ENCODE measurements at places on chromosomes 5 and 9. TPM values are rescaled to one million over a fixed set of nuclear protein-coding genes. Genes with fewer than 3 reads are reported as not detected.
A peak's percentile ranks its signal among the peaks of the same experiment; 100 is the strongest.

DNA sequence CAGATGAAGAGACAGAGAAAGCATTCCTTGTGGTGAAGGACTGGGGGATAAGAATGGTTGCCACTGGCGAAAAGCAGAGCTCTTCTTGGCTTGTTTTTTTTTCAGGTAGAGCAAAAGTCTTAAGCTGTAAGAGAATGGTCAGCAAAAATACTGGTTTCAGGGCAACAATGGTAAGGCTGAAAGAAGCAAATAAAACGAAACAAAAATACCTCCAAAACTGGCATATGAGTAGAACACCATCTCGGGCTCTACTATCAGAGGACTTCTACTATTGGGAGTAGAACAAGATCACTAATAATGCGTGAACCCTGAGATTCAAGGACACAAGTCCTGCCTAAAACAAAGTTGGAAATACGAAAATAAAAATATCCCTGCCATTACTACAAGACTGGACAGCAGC lies 1823.2 kb upstream of the CDH6 start:
- no peak for DNase-seq

DNA sequence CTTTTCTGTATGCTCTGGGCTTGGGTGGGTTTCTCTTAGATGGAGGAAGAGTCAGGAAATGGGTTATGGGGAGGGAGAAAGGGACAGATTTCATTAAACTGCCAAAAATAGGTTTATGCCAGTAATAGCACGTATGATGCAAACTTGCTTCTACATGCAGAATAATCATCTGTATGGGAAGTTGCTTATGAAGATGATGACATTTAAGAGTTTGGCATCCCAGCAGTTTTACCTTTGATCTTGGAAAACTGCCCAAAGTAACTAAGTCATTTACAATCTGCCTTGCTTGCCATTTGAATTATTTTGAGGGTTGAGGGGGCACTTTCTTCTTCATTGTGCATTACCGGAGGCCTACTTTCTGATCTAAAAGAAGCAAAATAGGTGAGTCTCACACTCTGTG lies 282.9 kb upstream of the ANKRD55 start:
- no peak for DNase-seq

- no peak for DNase-seq
These were observed 73.6 kb downstream of the ZSWIM6 start for GRCh38 chr5:61405511-61406295.

DNA sequence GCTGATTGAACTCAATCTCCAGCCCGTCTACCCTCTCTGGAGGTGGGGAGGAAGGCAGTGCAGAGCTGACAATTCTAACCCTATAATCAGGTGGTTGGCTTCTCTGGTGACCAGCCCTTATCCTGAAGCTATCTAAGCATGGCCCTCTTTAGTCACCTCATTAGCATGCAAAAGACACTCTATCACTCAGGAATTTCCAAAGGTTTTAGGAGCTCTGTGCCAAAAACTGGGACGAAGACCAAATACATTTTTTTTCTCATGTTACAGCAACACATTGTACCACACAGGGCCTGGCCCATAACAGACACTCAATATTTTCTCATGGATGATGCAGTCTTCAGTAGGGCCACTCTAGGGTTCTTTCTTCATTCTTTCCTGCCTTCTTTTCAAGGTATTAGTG lies 118.8 kb upstream of the VLDLR start:
- DNase-seq = no peak

- no peak for DNase-seq
These were observed 117.6 kb downstream of the FAM170A start for GRCh38 chr5:119746984-119747383.

DNA sequence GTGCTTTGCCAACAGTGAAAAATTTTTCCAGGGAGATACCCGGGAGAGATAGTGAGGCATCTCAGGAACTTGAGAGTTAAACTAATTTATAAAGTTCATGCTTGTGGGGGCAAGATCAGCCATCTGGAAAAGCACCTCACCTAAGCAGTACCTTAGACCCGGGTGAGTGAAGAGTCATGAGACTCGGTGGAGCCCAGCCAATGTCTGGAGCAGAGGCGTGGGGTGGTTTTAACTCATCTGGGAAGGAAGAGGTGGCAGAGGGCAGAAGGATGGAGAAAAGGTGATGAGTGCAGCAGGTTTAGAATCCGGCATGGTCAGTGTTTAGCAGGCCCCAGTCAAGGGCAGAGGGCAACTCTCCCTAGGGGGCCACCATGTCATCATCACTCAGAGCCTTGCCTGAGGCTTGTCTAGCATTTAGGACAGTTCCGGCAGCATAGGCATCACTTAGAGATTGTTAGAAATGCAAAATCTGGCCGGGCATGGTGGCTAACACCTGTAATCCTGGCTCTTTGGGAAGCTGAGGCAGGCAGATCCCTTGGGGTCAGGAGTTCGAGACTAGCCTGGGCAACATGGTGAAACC lies 4.3 kb upstream of the RNF183 start:
- no peak for DNase-seq

- no peak for DNase-seq
These were observed 42.6 kb downstream of the HACD4 start for GRCh38 chr9:20988671-20989315.

GRCh38 chr5:139342423-139342723 lies 719 bp downstream of the PAIP2 start:
- DNase-seq = no peak

DNA sequence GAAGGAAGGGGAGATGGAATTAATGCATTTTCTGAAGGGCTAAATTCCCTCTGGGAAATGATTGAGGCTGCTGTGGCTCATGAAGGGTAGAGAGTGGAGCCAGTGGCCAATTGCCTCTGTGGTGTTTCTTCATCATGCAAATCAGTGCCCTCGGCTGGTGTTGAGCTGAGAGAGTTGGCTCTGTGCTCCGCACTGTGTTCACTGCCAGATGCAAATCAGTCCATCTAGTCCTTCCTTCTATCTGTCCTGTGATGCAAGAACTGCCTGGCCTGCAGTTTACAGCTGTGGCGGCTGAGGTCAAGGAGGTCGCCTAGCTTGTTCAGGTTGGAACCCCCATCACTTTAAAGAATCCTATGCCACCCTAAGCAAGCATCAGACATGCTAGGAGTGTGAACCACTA lies 6.0 kb downstream of the TMEM171 start:
- DNase-seq = no peak

- DNase-seq = no peak
These were observed 31.1 kb upstream of the NRARP start for GRCh38 chr9:137333016-137333671.

- no peak for DNase-seq
These were observed 142.7 kb upstream of the ADAMTSL1 start for GRCh38 chr9:18331310-18331684.

- no peak for DNase-seq
These were observed 7.1 kb downstream of the NEK6 start for GRCh38 chr9:124264823-124265233.

GRCh38 chr9:127682351-127683136 lies 24.2 kb upstream of the CFAP157 start:
- no peak for DNase-seq

- DNase-seq = no peak
These were observed 12.6 kb upstream of the LPCAT1 start for GRCh38 chr5:1536322-1536845.

DNA sequence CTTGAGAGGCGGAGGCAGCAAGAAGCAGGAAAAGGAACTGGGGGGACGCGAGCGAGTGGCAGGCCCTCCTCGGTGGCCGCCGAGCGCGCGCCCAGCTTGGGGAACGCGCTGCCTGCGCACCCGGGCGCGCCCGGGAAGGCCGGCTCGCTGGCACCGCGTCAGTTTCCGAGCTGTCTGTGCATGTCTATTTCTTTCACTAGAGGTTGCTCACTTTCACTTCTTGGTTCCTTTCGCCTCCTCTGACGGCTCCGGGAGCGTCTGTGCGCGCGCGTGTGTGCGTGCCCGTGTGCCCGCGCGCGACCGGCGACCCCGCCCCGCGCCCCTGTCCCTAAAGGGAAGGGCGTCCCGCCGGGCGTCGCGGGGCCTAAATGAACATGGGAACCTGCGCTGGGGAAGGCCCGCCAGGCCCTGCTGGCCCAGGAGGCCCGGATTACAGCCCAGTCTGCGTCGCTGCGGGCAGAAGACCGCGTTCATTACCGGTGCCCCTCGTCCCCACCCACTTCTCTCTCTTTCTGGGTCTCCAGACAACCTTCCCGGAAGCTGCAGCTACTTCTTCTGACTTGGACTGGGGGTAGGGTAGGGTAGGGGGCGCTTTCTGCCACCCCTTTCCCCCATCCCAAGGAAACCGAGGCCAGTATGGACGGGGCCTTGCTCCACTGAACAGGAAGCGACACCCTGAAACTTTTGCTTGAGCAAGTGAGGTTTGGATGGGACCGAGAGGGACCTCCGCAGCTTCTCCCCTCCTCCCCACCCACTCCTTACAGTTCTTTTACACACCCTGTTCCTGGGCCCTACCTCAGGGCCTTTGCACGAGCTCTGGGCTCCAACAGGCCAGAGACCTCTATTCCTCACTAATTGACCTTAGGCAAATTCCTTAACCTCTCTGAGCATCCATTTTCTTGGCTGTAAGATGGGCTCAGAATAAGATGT lies 205.8 kb upstream of the IER5L start:
- no peak for DNase-seq

- DNase-seq = no peak
These were observed 1763.7 kb downstream of the EFNA5 start for GRCh38 chr5:105907016-105907415.

- no peak for DNase-seq
These were observed 26.7 kb downstream of the FBXO10 start for GRCh38 chr9:37549527-37549926.

DNA sequence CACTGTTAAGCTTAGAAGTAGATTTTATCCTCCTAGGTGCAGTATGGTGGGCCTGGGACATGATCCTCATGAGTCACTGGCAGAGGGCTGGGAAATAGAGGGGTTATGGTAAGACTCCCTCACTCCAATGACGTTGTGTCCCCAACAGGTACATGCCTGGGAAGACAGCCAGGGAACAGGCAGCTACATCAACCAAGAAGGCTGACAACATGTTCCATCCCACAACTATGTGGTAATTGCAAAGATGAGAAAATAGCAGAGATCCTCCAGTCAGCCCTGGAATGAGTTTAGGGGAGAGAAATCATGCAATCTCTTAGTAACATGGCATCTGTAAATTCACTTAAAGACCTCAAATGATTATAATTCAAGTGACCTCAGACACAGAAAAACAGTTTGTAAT lies 114.4 kb upstream of the LIFR start:
- DNase-seq = no peak

GRCh38 chr5:132267931-132268768 lies 10.7 kb downstream of the PDLIM4 start:
- peak; percentile 69 for DNase-seq

Gene C5orf58
- not detected for total RNA-seq

Gene MARCHF11
- total RNA-seq = not detected

Gene GGTA1
- total RNA-seq = not detected

Gene GARIN3
- not detected for total RNA-seq

Gene IL3
- not detected for total RNA-seq

Gene AK6
- 64.0 TPM for total RNA-seq

Gene EIF4E1B
- not detected for total RNA-seq
